ENCODE measurements at places on chromosomes 12 and 14.

DNA sequence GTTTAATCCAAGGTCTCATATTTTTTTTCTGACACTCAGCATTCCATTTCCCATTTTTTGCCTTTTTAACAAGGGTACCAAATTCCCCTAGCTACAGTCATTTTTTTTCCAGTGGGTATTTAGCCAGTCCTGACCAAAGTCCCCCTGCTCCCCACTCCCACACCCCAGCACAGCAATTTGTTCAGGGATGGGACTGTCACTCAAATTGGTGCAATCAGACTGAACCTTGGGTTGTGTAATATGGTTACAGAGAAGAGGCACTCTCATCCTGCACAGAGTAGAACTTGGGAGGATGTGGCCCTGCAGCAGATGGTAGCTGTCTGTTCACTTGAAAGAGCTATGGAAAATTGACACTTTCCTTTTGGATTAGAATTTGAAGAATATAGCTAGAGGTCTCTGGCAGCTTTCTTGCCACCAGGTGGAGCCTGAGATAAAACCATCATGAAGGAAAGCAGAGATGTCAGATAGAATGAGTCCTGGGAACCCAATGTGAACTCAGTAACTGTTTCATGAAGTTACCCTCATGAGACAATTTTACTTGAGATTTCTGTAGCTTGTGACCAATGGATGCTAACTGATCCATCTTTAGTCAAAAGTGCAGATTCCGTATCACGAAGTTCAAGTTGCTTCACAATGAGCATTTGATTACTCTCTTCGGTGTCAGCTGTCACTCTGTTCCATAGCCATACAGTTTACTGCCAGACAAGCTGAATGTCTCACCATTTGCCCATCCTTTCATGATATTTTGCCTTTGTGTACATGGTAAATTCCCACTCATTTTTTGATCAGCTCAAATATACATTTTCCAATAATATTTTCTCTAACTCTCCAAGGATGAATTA, 394.0 kb upstream of the SYT1 start:
- DNase-seq: peak; percentile 63

GRCh38 chr12:48021485-48022179, 17.4 kb upstream of the COL2A1 start:
- no peak for DNase-seq

DNA sequence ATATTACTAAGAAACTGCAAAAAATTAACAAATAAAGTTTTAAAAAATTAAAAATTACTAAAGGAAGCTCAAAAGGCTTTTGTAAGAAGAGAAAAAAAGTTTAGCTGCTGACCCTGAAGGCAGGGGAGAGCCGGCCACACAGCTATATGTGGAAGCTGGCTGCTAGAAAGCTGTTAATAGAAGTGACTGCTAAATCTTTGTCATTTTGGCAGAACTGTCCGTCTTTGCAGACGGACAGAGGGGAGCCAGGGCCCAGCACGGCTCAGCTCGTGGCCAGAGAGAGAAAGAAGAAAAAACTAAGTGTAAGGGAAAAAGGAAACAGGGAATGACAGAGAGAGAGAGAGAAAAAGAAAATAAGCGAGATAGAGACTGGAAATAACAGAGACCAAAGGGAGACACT, 27.9 kb downstream of the PRMT8 start:
- no peak for DNase-seq

DNA sequence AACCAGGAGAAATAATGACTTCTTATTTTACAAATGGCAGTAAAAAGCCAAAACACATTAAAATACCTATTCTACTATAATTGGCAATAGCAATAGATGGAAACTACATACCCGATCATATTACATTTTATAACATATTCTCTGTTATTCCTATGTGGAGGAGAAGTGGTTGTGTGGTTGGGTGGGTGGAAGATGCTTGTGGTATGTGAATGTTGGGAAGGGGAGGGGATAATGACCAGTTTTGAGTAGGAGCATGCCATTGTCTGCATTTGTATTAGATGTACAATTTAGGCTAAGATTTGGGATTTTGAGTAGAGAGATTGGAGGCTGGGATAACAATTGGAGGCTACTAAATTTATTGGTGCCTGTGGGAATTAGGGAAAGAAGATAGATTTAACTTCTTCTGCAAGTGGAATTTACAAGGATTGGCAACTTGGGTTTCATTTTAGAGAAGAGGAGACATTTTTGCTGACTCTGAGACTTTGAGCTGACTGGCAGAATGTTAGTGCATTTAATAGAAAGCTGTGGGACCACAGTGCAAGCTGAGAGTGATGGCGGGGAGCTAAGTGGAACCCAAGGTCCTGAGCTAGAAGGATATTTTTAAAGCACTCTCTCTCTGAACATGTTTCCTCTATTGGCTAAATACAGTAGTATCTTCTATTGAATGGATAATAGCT, 65.2 kb downstream of the SLC16A7 start:
- no peak for DNase-seq

DNA sequence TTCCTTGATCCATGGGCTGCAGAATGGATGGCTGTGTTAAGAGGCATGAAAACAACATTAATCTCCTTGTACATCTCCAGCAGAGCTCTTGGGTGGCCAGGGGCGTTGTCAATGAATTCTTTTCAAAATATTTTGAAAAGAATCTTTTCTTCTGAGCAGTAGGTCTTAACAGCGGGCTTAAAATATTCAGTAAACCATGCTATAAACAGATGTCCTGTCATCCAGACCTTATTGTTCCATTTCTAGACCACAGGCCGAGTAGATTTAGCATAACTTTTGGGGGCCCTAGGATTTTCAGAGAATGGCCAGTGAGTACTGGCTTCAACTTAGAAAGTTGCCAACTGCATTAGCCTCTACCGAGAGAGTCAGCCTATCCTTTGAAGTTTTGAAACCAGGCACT, 130.2 kb downstream of the RAD51B start:
- no peak for DNase-seq

DNA sequence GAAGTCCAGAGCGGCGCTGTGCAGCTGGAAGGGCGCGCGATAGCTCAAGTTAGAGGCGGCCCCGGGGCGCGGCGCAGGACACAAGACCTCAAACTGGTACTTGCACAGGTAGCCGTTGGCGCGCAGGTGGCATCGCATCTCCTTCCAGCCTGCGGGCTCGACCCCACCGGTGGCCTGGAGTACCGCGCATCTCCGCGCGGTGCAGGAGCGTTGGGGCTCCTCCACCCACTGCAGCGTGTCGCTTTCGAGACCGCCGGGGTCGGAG, 553 bp downstream of the CLEC14A start:
- DNase-seq: no peak

DNA sequence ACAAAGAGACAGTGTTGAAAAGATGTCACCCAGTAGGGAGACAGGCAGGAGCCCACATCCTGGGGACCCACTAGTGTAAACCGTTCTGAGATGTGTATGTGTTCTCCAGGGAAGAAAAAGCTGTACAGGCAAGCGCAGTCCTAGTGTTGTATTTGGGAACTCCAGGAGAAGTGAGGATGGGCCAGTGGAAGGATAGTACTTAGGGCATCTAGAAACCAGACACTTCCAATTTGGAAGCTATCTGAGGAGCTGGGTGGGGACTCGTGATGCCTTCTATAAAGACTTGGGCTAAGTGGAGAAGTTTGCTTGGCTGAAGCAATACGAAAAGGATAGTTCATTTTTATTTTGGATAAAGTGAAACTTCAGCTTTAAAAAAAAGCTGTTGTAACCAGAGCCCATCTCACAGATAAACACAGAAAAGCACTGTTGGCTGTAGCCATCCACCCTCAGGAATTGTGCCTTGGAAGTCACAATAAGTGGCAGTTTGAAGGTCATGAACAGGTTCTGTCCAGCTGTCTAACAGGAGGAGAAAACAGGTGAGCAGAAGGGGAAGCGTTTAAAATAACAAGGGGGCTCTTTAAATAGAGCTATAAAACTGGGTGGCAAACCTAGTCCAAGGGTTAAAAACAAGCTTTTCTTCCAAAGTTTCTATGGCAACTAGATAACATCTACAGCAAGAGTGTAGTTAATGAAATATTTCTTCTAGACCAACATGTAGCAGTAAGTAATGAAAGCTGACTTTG, 108.0 kb upstream of the ARHGAP5 start:
- DNase-seq: no peak

DNA sequence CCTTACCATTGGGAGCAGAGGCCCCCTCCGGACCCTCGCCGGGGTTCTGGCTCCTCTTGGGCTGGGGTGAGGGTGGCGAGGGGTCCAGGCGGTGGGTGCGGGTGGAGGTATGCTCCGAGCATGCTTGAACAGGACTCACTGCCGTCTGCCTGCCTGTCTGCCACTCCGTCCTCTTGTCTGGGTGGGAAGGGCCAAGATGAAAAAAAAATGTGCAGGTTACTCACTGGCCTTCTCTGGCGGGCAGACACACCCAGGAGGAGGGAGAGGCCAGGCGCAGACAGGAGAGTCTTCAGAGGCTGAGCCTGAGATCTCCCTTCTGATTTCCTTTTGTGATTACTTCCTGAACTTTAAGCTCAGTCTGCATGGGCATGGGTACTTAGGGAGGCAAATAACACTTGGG, 76.1 kb downstream of the STON2 start:
- no peak for DNase-seq
